Renal cortical epithelial cell (primary cell): ENCODE measurements at places on chromosomes 1 and 21. TPM values are rescaled to one million over a fixed set of nuclear protein-coding genes. Genes with fewer than 3 reads are reported as not detected.

RAB25 gene
- 0.50 and 43.9 TPM in 2 replicates for total RNA-seq

HSD11B1 gene
- total RNA-seq, result not detected in 2 replicates

CD2 gene
- not detected in 2 replicates for total RNA-seq

LRRC8B gene
- 4.4 and 10.2 TPM in 2 replicates for total RNA-seq

EXTL1 gene
- total RNA-seq, result 0.05 TPM in 1 of 2 replicates, not detected in the other

SPRR2E gene
- total RNA-seq, result not detected in 2 replicates

GRCh38 chr1:206808615-206809014, 36.3 kb upstream of the IL10 start:
- DNase-seq, result peak; percentile 55

- no peak for DNase-seq
These were observed 69.9 kb upstream of the ZC3H11B start for GRCh38 chr1:219682788-219683187.

DNA sequence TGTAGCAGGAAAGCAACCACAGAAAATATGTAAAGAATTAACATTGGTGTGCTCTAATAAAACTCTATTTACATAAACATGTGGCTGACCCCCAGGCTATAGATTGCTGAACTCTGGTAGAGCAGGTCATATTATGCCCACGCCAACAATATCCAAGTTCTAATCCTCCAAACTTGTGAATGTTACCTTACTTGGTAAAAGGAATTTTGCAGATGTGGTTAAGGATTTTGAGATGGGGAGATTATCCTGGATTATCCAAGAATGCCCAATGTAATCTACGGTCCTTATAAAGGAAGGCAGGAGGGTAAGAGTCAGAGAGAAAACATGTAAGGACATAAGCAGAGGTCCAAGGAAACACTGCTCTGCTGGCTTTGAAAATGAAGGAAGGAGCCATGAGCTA, 201.0 kb downstream of the USH2A start:
- DNase-seq, result no peak

DNA sequence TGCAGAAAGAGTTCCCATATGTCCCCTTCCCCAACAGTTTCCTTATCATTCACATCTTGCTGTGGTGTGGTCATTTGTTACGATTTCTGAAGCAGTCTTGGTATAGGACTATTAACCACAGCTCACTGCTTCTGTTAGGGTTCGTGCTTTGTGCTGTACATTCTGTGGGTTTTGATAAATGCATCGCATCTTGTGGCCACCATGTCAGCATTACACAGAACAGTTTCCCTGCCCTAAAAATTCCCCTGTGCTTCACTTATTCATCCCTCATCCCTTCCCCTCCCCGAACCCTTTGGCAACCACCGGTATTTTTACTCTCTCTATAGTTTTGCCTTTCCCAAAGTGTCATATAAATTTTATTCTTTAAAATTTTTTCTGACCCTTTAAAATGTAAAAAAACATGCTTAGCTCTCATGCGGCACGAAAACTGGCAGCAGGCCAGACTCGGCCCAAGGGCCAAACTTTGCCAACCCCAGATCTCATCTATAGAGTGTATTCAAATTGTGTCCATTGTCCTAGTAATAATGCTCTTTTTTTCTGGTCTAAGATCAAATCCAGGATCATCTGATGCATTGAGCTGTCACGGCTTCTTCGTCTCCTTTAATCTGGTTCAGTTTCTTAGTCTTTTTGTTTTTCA, 78.2 kb downstream of the SIM2 start:
- no peak for DNase-seq

GRCh38 chr1:228957535-228957934, 222.3 kb downstream of the RHOU start:
- no peak for DNase-seq

GRCh38 chr1:111769517-111770146, 13.9 kb downstream of the DDX20 start:
- DNase-seq, result peak; percentile 77

DNA sequence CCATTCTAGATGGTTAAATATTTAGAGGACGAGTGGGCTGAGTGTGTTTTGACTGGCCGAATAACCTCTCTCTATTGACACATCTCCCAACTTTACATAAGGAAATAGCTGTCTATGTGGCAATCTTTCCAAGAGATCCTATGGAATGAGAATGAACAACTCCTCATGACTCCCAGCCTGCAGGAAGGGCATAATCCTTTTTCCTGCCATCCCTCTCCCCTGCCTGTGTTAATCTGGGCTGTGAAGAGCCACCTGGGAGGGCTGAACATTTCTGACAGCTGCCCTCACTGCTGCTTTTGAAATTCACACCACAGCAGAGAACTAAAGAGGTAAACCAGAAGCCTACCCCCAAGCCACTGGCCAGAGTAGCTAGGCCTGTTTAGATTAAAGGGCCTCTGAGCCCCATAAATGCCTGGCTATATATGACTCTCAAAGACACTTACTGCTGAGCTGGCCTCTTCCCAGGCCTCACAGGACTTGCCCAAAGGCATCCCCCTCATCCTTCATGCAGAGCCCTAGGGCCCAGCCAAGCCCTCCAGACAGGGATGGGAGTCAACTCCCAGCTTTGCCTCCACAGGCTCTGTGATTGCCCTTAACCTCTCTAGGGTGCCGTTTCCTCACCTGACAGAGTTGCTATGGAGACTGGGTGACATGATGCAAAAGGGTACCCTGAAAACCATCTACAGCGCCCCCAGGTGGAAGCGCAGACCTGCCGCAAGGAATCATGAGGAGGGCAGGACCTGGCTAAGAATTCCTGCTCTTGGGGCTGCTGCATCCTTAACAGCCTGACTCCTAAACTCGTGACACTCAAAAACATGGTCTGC, 42.0 kb upstream of the LDLRAP1 start:
- peak; percentile 65 for DNase-seq

DNA sequence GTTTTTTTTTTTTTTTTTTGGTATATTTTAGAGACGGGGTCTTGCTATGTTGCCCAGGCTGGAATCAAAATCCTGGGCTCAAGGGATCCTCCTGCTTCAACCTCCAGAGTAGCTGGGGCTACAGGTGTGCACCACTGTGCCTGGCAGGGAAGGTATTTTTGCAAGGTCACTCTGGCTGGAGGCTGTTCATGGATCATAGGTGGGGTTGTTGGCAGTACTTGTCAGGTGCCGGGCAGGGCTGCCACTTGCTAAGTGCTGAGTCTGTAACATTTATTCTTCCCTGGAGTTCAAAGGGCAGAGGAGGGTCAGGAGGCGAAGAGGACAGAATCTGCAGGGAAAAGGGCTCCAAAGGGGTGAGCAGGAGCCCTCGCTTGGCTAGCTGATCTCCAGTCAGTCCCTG, 24.1 kb downstream of the A3GALT2 start:
- DNase-seq, result no peak

DNA sequence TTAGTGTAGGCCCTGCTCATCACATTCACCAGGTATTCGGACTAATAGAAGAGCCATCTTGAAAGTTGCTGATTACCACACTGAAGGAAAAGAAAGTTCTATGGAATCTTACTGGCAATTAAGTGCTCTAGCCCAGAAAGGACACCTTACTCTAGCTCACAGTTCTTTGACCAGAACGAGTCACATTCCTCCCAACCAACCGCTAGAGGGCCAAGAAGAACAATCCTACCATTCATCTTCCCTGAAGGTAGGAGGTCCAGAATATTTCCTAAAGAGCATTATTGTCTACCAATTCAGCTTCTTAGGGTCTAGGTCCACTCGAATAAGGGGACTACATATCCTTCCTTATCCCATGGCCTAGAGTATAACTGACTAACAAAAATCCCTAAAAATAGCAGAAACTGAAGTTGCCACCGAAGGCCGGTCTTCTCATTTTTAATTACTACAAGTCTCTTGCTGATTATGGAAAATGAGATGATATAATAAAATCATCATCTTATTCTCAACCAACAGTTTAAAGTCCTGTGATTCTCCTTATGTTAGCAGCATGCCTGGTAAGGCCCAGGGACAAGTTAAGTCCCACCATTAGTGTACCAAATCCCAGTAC, 2.7 kb upstream of the FMO1 start:
- peak; percentile 59 for DNase-seq

GRCh38 chr1:200802042-200802441, 63.3 kb downstream of the CAMSAP2 start:
- DNase-seq, result no peak

DNA sequence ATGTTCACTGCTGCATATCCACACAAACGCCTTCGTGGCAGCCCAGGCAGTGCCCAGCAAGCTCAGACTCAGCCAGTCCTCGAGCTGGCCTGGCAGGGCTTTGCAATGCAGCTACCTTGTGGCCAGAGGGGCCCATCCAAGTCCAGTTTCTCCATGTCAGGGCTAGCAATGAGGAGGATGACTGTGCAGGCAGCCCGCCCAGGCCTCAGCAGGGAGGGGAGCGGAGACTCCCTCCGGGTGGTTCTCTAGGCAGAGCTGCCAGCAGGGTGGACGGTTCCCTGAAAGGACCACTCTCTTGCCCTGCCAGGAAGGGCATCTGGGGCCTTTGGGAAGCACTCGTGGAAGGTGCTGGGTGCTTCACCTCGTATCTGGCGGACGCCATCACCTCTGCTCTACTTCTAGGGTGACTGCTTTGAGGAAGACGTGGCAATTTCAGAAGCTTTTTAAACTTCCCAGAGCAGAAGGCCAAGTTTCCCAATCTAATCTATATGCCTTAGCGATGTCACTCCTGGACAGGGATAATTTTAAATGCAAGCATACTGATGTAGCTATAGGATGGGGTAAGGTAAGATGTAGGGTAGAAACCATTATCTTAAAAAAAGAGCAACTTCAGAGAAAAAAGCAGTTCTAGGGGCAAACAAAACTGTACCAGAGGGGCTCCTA, 56.2 kb downstream of the RUNX1 start:
- peak; percentile 55 for DNase-seq

DNA sequence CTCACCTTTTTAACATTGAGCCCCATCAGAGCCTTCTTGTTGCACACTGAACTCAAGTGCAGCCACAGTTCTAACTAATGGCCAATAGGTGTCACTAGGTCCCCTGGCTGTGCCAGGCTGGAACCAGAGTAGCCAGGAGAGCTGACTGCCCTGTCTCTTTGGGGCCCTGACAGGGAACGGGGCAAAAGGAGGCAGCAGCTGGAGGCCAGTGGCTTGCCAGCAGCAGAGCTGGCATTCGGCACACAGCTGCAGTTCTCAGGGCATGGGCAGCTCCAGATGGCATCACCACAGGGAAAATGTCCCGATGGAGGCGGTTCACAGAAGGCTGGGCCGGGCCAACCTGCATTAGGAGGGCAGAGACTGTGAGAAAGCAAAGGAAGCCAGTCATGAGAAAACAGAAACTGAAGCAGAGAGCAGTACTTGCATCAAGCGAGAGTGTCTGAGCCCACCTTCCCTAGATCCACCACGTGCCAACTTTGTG, 188.6 kb downstream of the FCRL5 start:
- DNase-seq, result peak; percentile 47
